ENCODE measurements at places on chromosomes 5 and 9.

GRCh38 chr5:120055858-120056257 lies 408.2 kb upstream of the PRR16 start:
- DNase-seq = no peak

GRCh38 chr5:24161559-24161958 lies 483.2 kb downstream of the CDH10 start:
- DNase-seq = no peak

DNA sequence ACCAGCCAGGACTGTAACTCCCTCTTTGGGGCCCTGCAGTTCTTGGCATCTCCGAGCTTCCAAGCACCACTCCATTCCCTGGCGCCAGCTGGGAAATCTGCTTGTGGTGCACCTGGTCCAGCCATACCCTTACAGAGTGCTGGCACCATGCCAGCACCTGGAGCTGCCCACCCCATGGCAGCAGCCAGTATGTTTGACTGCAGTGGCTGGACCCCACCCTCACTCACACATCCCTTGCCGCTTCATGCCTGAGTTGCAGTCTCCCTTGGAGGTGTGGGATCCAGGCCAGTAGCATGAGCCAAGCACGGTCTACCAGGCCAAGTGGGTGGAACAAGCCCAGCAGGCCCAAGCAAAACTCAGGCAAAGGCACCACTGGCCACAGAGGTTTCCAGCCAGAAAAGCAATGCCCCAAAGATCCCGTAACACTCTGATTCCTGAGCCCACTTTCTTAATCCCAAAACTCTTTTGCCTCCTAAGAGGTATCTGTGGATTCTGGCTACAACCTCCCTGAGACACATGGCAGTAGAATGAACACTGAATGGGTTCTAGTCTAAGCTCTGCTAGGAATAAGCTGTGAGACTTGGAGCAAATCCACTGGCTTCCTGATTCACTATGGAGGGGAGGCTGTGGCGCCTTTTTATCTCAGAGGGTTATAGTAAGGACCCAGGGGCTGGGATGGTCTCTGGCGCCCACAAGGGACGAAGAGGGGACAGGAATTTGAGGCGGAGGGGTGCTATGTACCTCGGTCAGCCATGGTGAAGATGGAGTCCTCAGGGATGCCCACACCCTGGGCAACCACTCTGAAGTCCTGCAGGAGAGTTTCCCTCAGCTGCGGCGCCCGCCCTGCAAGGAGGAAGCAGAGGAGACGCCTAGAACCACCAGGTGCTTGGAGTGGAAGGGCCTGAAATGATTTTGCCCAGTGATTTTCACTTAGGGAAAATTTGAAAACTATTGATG lies 5.6 kb downstream of the AMBP start:
- DNase-seq = no peak

DNA sequence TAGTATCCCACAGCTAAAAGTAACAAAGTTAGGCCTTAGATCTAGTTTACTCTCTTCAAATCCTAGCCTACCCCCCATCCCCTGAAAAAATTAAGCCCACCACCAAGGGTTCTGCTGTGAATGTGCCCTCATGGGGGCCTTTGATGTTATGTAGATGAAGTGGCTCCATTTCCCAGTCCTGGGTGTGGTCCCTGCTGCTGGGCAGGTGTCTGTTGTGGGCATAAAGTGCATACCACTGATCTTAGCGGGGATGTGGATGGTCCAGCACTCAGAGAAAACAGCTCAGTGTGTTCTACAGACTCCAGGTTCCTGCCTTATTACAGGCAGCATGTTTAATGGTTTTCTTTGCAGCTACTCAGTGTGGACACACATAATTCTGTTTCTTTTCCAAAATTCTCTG lies 1.9 kb downstream of the PCBD2 start:
- no peak for DNase-seq

- DNase-seq = no peak
Observed at GRCh38 chr5:136210259-136210658, 17.3 kb upstream of the SMIM32 start.

DNA sequence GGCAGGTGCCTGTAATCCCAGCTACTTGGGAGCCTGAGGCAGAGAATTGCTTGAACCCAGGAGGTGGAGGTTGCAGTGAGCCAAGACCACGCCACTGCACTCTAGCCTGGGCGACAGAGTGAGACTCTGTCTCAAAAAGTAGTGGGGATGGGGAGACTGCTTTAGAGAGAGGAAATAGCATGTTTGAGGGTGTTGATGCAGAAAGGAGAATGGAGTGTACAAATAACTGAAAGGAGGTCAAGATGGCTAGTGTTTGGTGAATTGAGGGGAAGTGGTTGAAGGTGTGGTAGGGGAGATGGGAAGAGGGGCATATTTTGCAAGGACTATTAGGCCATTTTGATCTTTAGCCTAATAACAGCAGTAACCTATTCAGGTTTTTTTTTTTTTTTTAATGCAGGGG lies 18.2 kb downstream of the TENT2 start:
- DNase-seq = no peak

GRCh38 chr9:91949392-91949945 lies 559 bp downstream of the ROR2 start:
- DNase-seq = peak; percentile 49

DNA sequence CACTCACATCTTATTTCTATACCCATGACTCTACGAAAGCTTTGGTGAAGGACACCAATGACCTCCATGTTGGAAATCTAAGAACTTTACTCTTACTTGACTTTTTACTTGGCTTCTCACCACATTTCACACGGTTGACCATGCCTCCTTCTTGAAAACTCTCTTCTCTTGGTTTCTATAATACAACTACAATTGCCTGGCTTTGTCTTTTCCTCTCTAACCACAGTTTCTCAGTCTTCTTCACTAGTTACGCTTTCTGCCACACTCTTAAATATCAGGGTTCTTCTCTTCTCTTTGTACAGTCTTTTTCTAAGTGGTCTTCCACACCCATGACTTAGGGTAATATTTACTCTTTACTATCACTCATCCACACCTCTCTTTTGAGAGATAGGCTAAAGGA lies 2079.8 kb upstream of the WWC1 start:
- DNase-seq = no peak

GRCh38 chr5:138138949-138139780 lies at the start of gene NME5:
Gene NME5 (minus strand): TSS chr5:138139428. CDS start chr5:138138780, 648 bp downstream.
- peak; percentile 73 for DNase-seq

DNA sequence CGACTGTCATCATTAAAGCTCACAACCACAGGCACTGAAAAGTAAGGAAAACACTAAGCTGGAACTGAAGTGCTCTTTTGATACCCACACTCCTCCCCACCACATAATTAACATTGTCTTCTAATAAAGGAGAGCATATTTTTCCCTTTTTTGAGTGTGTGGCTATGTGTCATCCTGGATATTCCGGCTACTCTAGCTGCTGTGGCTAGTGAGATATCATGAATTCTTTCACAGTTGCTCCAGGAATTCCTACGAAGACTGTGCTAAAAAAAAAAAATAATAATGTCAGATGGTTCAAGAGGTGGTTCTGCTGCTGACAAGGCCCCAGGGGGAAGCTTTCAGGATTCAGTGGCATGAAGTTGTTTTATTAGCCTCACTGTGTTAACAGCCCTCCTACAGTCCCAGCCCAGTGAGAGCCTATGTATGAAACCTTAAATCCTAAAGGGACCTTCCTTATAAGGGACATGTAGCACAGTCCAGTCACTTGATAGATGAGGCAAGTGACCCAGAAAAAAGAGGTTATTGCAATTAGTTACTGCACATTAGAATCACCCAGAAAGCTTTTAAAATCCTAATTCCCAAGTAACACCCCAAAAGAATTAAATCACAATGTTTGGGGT lies 46.6 kb downstream of the TMEM252 start:
- DNase-seq = no peak

DNA sequence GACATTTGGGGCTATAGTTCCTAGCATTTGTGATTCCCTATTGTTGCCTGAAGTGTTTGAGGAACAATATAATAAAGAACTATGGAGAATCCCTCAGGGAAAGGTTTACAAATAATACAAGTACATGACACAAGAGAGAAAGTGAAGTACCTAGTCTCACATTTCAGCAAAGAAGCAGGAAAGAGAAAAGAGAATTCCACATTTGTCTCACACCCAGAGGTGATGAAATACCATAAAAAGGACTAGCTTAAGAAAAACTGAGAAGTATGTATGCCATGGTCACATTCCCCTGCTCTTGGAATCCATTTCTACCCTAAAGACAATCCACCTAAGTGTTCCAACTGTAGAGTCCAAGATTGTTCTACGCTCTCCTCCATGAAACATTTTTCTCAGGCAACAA lies 79.0 kb upstream of the TARS1 start:
- DNase-seq = no peak

DNA sequence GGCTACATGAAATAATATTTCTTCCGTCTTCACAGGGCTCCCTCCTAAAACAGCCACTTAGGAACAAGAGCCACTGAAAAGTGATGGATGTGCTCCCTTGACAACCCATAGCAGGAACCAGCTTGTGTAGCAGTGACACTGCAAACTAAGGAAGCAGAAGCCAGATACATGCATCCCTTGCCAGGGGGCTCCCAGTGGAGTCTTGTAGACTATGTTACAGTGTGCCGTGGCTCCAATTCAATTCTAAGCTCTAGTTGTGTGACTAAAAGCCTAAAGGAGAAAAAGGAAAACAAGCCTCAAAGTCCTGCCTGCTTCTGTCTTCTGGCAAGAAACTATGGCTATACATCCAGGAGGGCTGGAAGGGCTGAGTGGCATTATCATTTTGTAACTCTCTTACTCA lies 12.2 kb upstream of the TAF1L start:
- DNase-seq = no peak

- DNase-seq = peak; percentile 95
Observed at GRCh38 chr9:120936011-120936763, 9.6 kb upstream of the TRAF1 start.

DNA sequence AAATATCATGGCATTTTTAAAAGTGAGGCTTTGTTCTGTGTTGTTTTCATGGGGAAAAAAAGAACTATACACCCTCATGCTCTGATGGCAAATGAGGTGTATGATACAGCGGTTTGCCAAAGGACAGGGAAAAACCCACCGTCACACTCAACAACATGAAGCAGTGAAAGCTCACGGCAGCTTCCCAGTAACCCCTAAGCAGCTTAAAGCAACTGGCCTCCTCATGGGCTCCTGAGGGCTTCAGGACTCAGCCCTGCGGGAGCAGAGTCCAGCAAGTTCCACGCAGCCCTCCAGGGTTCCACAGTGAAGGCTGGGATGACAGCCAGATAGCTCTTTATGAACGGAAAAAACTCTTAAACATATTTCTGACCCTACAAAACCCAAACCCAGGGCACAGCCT lies 12.9 kb downstream of the BARHL1 start:
- no peak for DNase-seq

GRCh38 chr5:58394339-58394738 lies 65.5 kb downstream of the PLK2 start:
- DNase-seq = no peak

DNA sequence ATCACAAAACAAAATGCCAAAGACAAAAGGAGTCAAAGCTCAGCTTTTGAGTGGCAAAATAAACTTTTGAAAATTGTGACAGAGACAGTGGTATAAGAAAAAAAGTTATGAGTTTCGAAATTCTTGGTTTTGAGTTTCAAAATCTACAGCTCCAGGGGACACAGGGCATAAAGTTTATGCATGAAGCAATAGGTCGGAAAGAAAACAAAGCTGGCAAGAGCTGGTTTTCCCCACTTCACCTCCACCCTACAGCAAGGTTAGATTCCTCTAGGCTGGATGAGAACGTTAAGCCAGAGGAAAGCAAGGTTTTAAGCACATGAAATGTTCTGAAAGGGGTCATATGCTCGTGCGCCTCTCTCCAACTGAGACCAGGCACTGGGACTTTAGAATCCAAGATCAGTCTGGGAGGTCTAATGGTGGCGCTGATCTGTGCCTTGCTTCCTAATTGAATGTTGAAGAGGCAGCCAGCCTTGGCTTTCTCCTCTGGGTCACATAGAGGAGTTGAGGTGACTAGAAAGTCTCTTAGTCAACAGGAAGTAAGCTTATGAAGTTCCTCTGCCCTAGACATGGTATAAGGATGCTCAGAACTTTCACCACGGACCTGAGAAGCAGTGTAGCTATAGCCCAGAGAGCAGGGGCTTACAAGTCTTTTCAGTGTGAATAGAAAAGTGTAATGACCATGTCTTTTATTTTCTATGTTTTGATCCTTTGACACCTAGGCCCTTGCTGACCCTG lies 167.7 kb upstream of the DMAC1 start:
- no peak for DNase-seq

DNA sequence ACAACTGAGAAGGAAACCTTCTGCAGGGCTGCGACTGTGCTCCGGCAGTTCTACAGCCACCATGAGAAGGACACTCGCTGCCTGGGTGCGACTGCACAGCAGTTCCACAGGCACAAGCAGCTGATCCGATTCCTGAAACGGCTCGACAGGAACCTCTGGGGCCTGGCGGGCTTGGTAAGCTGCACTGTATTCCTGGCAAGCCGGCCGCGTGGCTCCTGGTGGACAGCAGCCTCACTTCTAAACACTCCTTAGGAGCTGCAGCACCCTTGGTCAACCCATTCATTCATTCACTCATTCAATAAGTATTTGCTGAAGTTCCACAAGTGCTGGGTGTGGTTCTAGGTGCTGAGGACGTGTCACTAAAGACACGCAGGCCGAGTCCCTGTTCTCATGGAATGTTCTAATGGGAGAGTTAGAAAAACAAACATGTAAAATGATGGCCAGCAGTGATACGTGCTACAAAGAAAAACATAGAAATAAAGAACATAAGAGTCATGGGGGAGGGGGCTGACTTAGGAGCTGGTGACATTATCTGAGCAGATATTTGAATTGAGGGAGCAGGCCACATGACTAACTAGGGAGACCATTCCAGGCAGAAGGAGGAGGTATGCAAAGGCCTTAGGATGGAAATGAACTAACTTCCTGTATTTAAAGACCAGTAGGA lies 6.1 kb downstream of the IL4 start:
- DNase-seq = no peak

- DNase-seq = no peak
Observed at GRCh38 chr5:73030995-73031394, 75.2 kb downstream of the FCHO2 start.

GRCh38 chr5:10106806-10107205 lies 142.9 kb downstream of the ATPSCKMT start:
- no peak for DNase-seq

DNA sequence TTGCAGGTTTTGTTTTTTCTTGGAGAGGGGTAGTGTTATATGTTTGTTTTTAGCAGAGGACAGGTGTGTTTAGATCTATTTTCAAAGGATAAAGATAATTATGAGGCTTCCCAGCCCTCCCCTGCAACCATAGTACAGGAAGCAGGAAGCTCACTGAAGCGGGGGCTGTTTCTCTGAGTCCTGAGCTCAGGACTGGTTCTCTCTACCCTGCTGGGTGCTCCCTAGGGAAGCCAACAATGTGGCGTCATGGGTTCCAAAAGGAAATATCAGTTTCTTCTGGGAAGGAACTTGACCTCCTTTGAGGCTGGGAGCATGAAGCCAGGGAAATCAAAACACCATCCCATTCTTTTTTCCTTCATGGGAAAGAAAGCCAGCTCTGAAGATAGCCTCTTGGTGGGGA lies 62.2 kb downstream of the RAD23B start:
- no peak for DNase-seq

DNA sequence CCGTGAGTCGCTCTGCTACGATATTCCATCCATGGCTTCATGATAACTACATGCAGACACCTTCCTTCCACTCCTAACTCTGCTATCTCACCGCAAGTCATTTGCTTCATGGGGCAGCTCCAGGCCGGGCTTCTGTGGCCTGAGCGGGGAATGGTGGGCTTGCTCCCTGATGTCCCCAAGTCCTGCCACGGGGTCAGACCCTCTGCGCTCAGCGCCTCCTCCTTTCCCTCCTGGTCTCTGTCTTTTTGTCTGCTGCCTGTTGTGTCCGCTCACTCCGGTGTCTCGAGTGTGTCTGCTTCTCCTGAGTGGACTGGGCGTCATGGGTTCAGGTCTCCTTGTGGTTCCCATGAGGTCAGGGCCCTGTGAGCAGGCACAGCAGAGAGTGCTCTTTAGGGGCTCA lies 139.6 kb downstream of the CACNA1B start:
- no peak for DNase-seq

Data from WTC11 (cell line).